Suppressor macrophage treated with lipopolysaccharide for 1 hour (primary cell): ENCODE measurements at places on chromosomes 5 and 9.

GRCh38 chr9:18544456-18544855, 70.5 kb downstream of the ADAMTSL1 start:
- DNase-seq, result no peak

DNA sequence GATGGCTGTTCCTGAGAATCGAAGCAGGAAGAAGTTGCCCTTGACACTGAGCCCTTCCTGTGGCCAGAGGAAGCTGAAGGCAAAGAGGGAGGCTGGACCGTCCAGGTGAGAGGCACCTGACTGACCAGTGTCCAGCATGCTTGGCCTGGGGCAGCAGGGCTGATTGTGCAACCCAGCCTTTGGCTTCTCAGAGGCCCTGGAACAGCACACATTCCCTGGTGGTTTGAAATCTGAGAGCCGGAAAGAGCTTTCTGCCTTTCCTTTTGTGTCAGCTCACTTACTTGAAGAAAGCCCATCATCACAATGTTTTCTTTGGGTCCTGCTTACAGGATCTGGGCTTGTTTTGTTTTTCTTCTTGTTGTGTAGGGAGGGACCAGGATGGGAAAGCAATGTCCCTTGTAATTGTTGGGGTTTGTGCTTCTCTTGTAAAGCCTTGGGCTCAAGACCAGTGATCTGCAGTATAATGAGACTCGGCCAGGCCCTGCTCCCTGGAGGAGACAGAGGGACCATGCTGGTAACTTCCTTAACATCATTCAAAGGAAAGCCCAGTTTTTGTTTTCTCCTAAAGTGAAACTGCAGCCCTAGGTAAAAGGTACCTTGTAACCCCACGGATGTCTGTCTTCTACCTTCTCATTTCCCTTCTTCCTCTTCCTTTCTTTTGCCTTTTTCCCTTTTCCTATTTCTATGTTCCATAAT, 213.7 kb downstream of the NXNL2 start:
- DNase-seq, result no peak

GRCh38 chr5:157025093-157025698, 33.7 kb downstream of the HAVCR1 start:
- no peak for DNase-seq

- DNase-seq, result peak; percentile 22
Observed at GRCh38 chr9:86407022-86407421, 52.8 kb upstream of the TUT7 start.

- no peak for DNase-seq
Observed at GRCh38 chr9:18606846-18607245, 132.9 kb downstream of the ADAMTSL1 start.
